ENCODE measurements at places on chromosomes 13 and 19.

- no peak for DNase-seq
Observed at GRCh38 chr13:94228763-94229162, 250.7 kb downstream of the DCT start.

DNA sequence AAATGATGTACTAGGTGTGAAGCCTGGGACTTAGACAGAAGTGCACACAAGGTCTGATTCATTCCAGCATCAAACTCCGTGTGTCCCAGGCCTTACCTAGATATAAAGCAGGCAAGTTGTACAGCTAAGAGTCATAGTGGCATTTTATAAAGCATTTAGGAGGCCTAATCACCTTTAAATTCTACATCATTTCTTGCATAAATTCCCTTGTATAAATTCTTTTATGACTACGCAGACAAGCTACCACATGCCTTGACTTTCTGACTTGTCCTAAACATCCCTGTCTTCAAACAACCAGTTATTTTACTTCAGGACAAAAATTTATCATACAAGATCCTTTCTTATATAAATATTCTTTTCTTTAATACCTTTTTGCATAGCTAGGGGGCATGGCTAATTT is 22.5 kb downstream of the TMEM255B start:
- DNase-seq, result no peak

DNA sequence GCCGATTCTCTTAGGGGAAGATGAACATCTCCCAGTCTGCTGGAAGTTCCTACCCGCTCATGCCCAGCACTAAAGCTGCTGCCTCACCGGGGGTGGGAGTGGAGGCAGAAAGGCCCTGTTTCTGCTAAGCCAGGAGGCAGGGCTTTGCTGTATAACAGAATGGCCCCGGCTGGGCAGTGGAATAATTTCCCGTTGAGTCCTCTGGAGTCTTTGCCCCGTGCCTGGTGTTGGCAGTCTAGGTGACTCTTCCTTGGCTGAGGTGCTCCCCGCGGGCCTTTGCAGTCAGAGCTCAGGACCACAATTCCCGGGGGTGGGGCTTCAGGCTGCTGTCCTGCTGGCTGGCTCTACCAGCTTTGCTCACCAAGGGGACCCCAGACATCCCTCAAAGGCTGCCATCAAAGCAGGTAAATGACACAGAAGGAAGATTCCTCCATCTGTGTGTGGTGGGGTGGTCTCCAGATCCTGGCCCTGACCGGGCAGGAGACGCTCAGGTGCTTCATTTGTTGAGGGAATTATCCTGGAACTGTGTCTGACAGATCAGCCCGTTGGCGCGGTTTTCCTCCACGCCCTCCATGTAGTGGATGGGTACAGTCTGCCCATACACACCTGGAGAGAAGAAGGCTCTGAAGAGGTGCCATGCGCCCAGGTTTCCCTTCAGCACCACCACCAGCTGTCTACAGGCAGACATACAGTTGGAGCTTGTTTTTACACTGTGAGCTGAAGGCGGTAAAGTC is 209.9 kb downstream of the TEX29 start:
- DNase-seq, result no peak

DNA sequence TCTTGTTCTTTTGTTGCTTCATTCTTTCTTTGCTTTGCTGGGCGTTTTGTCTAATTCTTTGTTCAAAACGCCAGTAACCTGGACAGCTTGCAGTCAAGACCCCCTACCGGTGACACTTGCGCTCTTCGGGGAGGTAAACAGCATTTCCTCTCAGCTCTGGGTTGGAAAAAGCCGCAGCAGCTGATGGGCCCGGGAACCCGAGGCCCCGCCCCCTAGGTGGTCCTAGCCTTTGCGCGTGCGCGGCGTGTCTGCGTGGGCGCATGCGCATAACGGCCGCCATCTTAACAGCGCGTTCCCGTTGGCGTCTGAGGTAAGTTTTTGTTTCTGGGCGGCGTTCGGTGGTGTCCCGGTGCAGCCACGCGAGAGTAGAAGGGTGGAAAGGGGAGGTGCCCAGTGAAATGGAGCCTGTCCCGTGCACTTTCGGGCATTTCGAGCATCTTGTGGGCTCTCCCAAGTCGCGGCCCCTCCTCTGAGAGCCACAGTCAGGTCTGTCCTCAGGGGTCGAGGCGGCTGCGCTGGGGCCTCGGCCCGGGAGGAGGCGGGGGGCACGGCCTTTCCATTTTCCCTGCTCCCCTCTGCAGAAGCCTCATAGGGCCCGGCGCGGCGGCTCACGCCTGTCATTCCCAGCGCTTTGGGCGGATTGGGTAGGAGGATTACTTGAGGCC is at the start of gene ZNF559:
Gene ZNF559 (plus strand): TSS at position 261 of the 665 bp plus-strand sequence. CDS start 14,371 bp downstream, outside the sequence.
- DNase-seq, result peak; percentile 97

DNA sequence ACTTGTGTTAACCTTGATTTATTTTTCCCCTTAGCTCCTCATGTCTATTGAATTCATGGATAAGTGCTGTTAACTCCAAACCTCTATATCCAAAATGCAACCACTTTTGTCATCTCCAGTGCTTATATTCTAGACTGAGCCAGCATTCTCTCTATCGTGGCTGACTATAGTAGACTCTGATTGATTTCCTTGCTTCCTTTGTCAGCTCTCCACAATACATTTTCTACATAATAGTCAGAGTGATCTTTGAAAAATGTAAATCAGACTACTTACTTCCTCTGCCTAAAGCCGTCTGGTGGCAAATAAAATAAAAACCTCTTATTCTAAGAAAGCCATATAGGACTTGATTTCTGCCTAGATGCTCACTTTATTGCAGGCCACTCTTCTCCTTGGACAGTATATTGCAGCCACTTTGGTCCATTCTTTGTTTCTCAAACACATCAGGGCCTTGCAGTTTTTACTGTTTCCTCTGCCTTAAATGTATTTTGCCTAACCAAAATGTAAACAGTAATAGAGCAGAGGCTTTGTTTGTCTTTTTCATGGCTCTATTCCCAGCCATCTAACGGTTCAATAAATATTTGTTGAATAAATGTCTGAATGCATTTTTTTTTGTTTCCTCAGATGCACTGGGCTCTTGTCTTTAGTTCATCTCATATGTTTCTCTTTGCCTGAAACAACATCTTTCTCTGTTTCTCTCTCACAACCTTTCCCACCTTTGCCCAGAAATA is 243.6 kb upstream of the CSNK1A1L start:
- DNase-seq, result no peak

GRCh38 chr19:19214892-19215291 is 3.1 kb downstream of the NCAN start:
- no peak for DNase-seq

DNA sequence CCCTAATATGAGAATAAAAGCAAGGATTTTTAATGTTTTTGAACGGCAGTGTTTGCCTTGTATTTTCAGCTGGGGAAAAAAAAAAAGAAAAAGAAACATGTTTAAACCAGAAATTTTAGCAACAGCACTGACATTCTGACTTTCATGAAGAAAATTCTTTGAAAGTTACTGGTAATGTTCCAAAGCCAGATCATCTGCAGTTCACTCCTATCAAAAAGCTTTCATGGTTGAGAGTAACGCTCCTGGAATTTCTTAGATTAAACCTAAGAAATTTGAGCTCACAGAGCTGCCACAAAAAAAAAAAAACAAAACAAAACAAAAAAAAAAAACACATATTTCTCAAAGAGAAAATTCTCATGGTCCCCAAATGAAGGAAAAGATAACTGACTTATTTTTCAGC is 1106.7 kb downstream of the EFNB2 start:
- no peak for DNase-seq

GRCh38 chr19:55141696-55142095 is 7.3 kb downstream of the TNNT1 start:
- no peak for DNase-seq

GRCh38 chr19:46976845-46977320 is 42.8 kb upstream of the NPAS1 start:
- DNase-seq, result no peak

DNA sequence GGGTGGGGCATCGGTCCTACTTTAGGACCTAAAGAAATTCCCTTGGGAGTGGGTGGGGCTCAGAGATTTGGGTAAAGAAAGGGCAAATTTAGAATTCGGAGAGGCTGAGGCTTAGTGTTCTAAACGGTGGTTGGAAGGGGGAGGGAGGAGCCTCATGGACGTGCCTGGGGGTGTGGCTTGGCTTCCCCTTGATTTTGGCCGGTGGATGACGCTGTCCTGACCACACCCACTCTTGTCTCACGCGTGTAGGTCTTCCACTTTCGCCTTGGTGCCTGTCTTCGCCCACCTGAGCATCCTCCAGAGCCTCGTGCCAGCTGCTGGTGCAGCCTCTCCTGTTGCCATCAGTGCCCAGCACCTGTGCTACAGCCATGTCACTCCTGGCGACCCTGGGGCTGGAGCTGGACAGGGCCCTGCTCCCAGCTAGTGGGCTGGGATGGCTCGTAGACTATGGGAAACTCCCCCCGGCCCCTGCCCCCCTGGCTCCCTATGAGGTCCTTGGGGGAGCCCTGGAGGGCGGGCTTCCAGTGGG is 1.2 kb upstream of the NUP62 start:
- DNase-seq, result no peak

DNA sequence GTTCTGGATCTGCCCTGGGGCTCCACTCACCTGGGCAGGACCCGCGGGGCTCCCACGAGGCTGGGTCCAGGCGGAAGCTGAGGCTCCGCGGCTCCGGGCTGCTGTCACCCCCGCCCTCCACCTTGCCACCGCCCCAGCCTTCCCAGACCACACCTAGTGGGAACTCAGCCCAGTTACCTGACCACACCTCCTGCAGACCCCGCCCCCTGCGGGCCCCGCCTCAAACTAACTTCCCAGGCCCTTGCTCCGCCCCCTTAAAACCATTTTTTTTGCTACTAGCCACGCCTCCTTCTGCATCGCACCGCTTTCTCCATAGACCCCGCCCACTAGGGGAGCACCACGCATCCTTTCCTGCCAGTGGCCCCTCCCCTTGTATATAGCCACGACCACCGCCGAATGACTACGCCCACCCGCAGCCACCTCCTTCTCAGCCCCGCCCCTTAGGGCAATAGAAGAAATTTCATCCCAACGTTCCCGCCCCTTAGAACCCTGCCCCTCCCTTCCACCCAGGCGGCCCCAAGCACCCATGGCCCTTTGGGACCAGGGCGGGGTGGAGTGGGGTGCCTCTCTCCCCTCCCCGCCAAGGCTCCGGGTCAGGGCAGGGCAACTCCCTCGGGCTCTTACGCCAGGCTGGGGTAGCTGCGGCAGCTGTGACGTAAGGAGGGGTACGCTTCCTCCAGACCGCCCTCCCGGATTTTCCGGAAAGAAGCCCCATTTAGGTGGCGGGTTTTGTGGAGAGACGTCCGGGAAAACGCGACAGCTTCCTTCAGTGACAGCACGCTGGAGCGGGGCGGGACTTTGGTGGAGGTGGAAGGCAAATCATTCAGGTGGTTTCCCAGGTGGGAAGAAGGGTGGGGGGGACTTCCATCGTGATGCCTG is at the start of gene SH2D3A:
Gene SH2D3A (minus strand): TSS at position 79 of the 879 bp plus-strand sequence. CDS start 3,687 bp downstream, outside the sequence.
- DNase-seq, result peak; percentile 93

- no peak for DNase-seq
Observed at GRCh38 chr13:111317571-111318345, 2.7 kb upstream of the TEX29 start.

DNA sequence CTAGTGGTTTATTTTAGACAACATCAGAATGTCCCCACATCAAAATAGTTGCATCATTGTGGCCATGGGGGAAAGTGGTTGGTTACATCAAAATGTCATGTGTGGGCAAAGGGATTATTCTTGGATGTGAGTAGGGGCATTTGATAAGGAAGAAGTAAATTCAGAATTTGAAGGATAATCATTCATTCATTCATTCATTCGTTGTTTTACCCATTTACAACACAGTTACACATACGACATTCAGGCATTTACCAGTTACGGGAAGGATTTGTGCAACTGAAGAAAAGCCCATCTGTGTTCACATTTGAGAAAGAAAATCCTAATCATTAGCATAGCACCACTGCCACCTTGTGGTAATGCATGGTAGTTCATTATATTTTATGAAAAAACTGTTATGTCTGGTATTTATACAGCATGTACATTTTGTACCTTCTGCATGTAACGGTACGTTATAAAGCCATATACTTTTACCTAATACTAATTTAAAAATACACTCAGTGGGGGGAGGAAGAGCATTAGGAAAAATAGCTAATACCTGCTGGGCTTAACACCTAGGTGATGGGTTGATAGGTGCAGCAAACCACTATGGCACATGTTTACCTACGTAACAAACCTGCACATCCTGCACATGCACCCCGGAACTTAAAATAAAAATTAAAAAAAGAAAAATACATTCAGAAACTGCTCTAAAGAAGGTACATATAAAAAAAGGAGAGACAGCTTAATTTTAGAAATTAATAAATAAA is 62.1 kb downstream of the DGKH start:
- DNase-seq, result peak; percentile 17

GRCh38 chr13:32314271-32315237 is 609 bp downstream of the ZAR1L start:
- peak; percentile 38 for DNase-seq

GRCh38 chr13:42363941-42364612 is 92.1 kb downstream of the AKAP11 start:
- DNase-seq, result no peak

- no peak for DNase-seq
Observed at GRCh38 chr19:44745887-44746600, 2.5 kb upstream of the BCL3 start.

Measured in T-helper 9 cell (primary cell).